ENCODE measurements at places on chromosomes 7 and 10.

GRCh38 chr10:56653289-56653688 is 292.2 kb upstream of the ZWINT start:
- DNase-seq: no peak

DNA sequence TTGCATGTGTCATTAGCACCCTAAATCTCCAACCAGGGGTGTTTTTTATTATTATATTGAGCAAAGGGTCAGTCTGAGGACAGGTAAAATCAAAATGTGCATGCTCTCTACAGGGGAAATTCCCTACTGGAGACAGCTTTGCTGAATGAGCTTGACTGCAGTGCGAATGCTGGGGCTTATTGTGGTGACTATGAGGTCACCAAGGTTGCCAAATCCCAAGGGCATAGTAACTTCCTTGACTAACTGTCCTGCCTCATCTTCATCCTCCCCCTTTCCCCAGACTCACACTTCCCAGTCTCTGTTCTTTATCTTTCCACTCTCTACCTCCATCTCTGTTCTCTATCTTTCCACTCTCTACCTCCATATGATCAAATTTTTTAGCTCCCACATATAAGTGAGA is 22.9 kb upstream of the AOC1 start:
- DNase-seq: no peak

DNA sequence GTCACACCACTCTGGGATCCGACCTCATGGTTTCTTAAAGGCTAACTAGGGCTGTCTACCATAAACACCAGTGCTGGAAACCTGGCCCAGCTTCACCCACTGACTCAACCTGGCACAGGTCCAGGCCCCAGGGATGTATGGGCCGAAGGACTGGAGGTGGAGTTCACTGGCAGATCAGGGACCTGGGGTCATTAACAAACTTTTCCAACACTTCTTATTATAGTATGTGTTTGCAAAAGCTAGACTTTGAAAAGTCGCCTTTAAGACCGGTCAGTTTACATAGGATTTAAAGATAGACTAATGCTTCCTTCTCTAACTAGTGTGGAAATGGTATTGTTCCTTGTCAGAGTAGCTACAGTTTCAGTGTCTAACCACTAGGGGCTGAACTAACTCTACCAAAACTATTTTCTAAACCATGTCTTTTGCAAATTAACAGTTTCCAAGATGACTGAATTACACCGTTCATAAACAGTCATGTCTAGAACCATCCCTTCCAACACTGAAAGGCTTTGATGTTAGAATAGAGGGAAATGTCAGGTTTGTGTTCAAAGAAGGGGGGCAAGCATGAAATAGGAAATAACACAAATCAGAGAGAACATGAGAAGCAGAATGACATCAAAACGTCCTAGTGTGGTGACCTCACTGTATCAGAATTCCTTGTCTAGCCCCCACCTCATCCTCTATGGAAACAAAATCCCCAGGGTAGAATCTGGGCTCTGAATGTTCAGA is 29.7 kb downstream of the STN1 start:
- DNase-seq: peak; percentile 75

GRCh38 chr7:83476511-83477050 is 172.4 kb downstream of the SEMA3E start:
- DNase-seq: no peak

DNA sequence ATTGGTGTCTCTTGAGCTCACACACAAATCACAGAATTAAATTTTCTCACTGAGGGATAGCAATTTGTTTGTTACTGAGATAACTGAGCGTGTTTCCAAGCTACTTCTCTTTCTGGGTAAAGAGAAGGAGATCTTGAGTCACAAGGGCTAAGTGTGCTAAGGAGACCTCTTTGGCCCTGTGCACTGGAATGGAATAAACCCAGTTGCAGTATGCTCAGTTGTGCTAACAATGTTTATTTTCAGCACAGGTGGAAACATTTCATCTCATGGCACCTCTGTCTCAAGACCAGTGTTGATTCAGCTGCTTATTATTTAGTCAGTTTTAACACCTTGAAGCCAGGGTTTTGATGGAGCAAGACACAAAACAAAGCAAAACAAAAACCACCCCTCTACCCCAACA is 22.5 kb upstream of the UBE2H start:
- DNase-seq: no peak

DNA sequence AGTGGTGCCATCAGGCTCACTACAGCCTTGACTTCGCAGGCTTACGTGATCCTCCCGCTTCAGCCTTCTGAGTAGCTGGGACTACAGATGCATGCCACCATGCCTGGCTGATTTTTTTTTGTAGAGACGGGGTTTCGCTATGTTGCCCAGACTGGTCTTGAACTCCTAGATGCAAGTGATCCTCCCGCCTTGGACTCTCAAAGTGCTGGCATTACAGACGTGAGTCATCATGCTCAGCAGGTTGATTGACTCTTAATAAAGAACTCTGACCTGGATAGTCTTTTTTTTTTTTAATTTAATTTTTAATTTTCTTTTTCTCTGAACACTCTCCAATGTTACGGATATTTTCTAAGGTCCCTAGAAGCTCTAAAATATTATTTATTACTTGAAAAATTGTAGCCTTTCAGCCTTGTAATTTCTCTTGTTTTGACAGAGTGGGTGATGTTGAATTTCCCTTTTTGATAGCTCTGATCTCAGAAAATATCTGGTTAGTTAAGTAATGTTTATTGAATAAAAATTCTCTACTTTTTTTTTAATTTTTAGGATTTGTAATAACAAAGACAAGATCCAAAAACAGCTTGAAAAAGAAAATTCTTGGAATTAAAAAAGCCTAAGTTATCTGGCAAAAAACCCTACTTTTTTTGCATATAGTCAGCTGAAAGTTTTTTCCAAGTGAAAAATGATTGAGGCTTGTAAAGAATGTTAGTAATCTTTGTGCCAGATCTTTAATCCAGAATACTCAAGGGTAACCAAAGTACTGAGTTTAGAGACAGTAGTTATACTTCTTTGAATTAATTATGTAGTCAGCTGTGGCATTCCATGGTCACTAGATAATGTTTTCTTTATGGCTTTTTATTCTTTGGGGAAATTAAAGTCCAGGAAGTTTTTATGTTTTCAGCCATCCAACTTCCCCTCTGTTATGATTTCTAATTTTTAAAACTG is 26.7 kb downstream of the TBC1D12 start:
- no peak for DNase-seq

DNA sequence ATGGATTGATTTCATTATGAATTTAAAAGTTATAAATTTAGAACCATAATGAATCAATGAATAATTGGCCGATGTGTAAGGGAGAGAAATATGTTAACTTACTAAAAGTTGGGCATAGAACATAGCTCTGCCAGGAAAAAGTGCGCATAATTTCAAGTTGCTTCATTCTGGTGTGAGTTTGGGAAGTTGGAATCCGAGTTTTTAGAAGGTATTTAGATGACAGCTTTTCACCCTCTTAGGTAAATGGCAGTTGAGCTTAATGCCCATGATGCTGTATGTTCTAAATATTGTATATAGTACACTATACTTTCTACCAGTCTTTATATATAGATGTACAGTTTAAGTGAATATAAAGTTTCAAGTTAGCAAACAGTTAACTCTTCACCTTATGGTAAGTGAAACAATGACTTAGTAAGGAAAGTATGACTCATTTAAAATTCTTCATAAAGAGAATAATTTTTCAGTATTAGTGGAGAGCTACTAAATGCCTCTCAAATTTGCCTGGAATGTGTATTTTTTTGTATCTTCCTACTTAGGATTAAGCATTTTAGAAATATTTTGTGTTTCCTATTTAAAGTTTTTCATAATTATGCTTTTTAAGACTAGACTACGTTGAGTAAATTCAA is 1.6 kb downstream of the C1GALT1 start:
- no peak for DNase-seq

DNA sequence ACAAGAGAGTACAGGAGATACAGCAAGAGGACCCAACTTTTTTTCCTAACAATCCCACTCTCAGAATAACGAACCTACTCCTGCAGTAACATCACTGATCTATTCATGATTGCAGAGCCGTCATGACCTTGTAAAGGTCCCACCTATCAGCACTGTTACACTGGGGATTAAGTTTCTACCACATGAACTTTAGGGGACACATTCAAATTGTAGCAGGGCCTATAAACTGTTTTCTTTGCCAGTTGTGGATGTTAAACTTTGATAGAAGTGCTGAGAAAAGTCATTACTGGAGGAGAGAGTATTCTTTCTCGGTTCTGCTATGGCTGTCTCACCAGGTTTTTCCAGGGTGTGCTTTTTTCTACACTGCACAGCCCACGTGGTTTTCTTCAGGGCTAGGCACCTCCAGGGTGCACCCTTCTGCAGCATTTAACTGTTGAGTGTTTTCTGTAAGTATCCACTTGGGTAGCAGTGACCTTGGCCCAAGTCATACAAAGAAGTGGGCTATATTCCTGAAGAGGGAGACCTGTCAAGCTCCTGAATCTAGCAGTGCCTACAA is 131.6 kb upstream of the AHR start:
- DNase-seq: no peak

DNA sequence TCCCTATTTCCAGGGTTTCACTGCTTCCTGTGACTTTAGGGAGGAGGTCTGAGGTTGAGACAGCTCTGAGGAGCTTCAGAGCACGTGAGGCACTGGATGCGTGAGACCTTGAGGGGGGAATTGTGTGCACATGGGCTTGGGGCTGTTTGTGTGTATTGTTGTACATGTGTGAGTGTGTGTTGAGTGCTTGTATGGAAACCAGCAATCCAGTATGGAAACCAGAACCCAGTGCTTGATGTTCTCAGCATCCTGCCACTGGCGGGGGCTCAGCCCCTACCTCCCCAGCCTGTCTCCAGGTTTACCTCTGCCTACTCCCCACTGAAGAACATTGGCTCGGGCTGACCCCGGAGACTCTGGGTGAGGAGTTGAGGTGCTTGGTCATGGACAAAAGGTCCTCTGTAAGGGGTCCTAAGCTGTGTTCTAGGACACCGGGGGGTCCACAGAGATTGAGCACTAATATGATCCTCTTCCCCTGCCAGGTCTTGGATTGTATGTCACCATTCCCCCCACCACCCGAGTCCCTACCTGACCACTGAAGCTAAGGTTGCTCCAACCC is 20.8 kb downstream of the SFTPD start:
- no peak for DNase-seq

- DNase-seq: no peak
These were observed 83.5 kb upstream of the KMT2C start for GRCh38 chr7:152519290-152519689.

DNA sequence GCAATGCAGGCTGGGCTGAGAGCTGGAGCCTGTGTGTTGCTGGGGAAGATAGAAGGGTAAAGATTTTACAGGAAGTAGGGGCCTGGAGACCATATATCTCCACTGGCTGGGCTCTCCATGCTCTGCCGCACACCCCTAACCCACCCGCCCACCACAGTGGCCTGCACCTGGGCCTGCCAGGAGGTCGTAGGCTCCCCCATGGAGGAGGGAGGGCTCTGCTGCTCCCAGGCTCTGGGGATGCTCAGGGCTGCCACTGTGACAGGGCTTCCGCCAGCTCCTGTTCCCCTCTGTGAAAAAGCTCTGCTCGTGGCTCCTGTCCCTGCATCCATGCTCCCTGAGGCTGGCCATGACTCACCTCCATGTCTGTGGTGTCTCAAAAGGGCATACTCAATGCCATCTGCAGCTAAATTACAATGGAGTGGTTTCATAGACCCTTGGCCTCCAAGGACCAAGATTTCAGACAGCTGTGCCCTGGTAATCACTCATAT is 106.0 kb downstream of the CXCL12 start:
- DNase-seq: no peak

DNA sequence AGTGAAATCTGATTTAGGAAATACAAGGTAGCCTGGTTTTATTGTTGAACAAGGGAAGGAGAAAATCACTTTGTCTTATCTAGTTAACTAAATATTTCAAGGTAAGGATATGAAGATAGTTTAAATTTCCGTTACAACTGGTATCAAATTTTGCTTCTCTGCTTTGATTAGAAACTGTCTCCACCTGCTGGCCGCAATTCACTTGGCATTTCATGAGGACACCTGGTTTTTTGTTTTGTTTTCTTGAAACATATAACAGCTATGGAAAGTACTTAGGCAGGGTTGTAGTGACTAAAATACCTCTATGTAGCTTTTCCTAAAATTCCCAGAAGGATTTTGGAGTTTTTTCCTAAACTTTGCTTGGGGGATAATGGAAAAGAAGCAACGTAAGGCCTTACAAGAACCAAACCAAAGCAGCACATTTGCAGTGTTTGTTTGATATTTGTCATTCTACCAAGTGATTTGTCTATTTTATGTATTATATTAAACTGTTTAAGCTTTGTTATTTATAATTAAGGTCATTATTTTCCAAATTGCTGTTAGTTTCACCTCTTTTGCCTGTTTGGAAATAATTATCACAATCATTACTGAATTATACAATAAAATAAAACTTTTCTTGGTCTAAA is 73.6 kb downstream of the AHCYL2 start:
- peak; percentile 29 for DNase-seq

- DNase-seq: peak; percentile 70
These were observed 2.5 kb downstream of the LRCH4 start for GRCh38 chr7:100583132-100584053.

DNA sequence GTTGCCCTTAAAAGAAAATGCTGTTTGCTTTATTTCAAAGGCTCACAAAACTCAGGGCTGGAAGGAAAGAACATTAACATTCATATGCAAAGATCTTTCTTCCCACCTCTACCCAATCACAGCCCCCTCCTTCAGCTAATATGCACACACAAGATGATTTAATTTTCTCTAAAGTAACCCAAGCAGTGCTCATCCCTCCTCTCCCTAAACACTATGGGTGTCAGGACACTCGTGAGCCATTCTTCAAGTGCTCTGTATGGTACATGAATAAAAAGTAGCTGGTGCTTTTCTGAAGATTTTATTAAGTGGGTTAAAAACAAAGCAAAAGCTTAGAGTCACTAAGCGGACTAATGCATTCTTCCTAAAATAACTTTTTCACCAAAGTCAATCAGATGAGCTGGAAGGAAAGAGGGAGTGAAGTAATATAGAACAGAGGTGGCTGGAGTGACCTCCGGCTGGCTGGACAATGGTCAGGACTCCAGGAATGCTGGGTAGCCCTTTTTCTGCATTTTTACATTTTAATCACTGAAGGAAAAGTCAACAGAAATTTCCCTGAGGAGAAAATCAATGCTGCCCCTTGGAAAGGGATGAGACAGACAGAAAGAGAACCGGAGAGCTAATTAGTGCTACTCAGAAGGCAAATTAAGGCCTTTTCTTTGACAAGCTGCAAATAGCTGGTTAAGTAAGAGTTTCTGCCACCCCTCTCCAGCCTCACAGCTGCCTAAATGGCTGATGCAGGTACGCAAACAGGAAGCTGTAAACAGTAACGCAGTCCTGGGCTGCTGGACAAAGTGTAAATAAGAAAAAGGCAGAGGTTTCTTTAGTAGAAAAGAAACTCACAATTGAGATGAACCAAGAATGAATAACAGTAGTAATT is 6.6 kb downstream of the DGKI start:
- no peak for DNase-seq

GRCh38 chr10:34813626-34814222 is 1.4 kb downstream of the PARD3 start:
- no peak for DNase-seq
